ENCODE measurements at places on chromosomes 6 and 20.
A peak's percentile ranks its signal among the peaks of the same experiment; 100 is the strongest.

GRCh38 chr6:133837801-133838349, 51.0 kb upstream of the TCF21 start:
- DNase-seq: peak; percentile 60

GRCh38 chr20:20412750-20413149, 44.8 kb downstream of the INSM1 start:
- no peak for DNase-seq

GRCh38 chr20:53828682-53829254, 235.1 kb upstream of the ZNF217 start:
- DNase-seq: no peak

GRCh38 chr6:29624520-29624961, 8.4 kb downstream of the GABBR1 start:
- no peak for DNase-seq

Data from activated naive CD4-positive, alpha-beta T cell treated with anti-CD3 and anti-CD28 coated beads, Interleukin-2, amount 50 U/mL, for 16 hours (primary cell).